ENCODE measurements at places on chromosomes 1 and 21.

DNA sequence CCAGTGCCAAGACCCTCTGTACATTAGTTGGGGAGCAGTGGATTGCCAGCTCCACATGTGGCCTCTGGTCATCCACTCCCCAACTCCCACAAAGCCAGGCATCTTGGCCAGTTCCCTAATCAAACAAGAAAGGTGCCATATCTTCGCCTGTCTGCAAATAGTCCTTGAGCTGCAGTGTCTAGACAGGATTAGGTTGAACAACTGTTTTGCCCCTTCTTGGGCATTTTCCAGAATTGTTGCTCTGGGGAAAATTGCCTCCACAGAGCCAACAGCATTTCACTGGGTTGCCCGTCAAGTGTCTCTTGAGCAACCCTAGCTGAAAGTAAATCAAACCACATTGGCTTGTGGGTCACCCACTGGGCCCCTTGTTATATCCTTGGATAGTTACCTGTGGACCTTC, 109.3 kb downstream of the GDAP2 start:
- DNase-seq = no peak

DNA sequence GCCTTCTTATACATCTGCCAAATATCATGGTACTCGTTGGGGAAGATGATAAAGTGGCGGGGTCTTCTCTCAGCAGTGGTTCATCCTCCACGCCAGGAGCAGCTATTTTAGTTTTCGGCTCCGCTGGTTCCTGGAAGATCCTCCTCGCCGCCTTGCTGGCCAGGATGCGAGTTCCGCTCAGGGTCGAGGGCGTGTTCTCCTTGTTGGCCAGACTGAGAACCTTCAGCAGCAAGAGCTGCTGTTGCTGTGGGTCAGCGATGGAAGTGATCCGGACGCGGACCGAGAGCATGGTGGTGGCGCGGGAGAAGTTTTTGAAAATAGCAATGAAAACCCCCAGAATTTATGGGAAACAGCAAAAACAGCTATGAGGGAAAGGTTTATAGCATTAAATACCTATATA, 11.4 kb upstream of the CFAP126 start:
- DNase-seq = no peak

- DNase-seq = peak; percentile 26
Observed at GRCh38 chr1:45493116-45493697, 2.2 kb upstream of the TESK2 start.

- DNase-seq = no peak
Observed at GRCh38 chr1:115365738-115366137, 27.7 kb upstream of the NGF start.

DNA sequence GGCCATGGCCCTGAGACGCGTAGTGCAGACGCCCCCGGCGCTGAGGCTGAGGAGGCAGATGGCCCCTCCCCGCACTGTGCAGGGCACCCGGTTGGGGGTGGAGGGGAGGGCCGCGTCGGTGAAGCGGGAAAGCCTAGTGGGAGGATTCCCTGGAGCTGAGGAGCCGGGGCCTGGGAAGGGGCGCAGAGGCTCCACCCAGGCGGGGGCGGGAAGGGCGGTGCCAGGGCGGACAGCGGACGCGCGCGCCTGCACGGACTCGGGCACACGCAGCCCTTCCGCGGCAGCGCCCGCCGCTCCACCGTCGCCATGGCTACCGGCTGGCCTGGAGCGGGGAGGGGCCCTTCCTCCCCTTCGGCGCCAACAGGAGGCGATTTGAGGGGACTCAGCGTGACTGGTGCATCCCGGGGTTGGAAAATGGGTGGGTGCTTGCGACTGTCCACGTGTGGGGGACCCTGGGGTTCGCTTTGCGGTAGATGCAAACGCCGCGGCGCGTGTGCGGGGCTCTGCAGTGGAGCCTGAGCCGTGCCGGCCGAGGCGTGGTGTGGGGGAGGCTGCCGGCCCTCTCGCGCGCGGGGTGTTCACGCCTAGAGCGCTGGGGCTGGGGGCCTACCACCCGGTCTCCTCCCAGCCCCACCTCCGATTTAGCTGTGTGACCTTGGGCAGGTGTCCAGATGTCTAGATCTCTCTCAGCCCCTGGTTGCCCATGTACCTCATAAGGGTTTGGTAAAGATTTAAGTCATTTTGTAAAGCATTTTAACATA, 35.1 kb downstream of the PTPRF start:
- DNase-seq = no peak

GRCh38 chr1:164325786-164326185, 233.2 kb upstream of the PBX1 start:
- DNase-seq = no peak

- DNase-seq = no peak
Observed at GRCh38 chr21:46295996-46296752, 10.0 kb downstream of the YBEY start.

DNA sequence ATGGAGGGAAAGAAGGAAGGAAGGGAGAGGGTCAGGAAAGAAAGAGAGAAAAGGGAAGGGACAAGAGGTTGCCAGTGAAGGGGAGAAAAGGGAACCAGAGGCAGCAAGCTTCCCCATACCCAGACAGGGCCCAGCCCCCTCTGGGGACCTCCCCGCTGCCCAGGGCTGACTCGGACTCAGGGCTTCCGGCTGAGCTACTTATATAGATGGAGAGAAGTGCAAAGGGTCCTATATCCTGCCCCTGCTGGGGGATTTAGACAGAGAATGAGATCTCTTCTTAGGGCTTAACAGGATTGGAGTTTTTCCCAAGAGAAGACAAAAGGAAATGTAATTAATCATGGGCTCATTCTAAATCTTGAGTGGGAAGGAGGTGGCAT, at the start of gene ETV3L:
Gene ETV3L, minus strand, starts transcription at position 176 of the 377 bp plus-strand sequence. CDS start 285 bp downstream, outside the sequence.
- DNase-seq = no peak

GRCh38 chr1:202892501-202892900, 3.6 kb upstream of the RABIF start:
- DNase-seq = no peak

DNA sequence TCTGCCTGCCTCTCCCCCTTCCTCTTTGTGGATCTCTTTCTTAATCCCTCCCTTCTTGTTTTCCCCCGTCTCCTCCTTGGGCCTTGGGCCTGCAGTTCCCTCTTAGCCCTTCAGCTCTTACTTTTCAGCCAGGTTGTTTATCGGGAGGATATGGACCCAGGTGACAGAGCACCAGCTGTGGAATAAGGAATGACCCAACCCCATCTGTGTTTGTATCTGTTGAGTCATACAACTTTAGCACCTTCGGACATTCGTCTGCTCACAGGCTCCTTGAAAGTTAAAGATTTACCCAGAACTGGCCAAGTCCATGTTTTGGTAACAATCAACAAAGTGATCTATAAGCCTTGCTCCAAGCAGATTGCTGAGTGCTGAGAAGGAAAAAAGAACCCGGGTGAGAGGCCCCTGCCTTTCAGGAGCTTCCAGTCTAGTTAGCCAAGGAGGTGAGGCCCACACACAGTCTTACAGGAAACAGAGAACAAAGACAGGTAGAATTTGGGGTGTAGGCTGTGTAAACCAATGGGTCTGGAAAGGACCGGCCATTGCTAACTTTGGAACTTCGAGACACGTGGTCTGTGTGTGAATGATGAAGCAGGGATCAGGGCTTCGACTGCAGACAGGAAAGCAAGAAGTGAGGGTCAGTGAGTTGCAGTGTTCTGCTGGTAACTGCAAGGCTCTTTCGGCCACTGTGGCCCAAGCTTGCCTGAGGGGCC, 66.7 kb upstream of the F3 start:
- no peak for DNase-seq

DNA sequence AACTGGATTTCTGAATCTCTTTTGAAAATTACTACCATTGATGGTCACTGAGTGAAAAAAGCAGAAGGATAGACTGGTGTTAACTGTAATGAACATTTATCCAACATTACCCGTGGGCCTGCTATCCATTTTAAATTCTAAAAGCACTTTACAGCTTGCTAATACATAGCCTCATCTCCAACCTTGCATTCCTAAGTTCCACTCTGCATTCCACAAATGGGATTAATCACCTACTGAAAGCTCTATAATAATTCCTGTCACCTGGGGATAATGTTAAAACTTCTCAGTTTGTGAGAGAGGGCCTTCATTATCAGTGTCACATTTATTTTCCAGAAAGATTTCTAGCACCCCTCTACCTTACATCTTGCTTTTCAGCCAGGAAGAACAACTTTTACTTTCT, 38.2 kb downstream of the PTPRC start:
- no peak for DNase-seq

GRCh38 chr1:154999571-155000410, 2.8 kb upstream of the ZBTB7B start:
- peak; percentile 24 for DNase-seq
